Left kidney (tissue), 8 donors: ENCODE measurements at places on chromosomes 2 and 18. TPM values are rescaled to one million over a fixed set of nuclear protein-coding genes. Genes with fewer than 3 reads are reported as not detected.

The ACMSD gene
- 43.9 TPM for polyA plus RNA-seq

GRCh38 chr2:100039291-100039980 is 103.0 kb downstream of the AFF3 start:
- no peak for DNase-seq

GRCh38 chr2:237408335-237409000 is 5.5 kb downstream of the COL6A3 start:
- DNase-seq, result no peak

- no peak for DNase-seq
Measured at GRCh38 chr2:142973160-142973821, 95.8 kb downstream of the KYNU start.

- DNase-seq, result no peak
Measured at GRCh38 chr18:22098563-22098989, 70.8 kb upstream of the GATA6 start.

DNA sequence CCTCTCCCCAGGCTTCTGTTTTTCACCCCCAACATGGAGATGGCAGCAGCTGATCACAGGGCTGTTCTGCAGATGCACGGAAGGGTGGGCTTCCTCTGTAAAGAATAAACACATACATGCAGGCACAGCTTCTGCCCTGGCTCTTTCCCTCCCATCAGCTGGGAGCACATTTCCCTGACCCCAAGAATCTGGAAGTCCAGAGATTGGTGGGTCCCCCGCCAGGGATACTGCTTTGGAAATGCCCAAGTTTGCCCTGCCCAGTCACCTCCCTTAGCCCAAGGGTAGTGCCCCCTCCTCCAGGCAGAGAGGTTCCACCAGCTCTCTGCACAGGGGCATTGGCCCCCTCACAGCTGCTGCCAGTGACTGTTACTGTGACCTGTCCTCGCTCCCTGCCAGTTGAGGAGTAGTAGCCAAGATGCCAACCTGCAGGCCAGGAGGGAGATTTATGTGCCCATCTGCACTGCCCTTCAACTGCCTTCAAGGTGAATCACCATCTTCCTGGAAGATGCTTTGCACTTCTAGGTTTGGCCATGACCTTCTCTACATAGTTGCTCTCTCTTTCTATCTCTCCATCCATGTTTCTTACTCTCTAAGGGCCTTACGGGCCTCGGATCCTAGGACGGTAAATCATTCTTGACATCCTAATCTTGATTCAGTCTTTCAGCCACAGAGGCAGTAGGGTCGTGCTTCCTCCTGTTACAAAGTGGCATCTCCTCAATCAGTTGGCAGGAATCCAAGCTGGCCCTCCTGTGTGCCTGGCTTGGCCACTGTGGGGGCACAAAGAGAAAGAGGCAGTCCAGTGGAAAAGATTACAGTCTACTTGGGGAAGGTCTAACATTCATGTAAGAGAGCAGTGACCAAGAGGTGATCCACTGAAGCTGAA is 121.8 kb downstream of the CTIF start:
- no peak for DNase-seq

DNA sequence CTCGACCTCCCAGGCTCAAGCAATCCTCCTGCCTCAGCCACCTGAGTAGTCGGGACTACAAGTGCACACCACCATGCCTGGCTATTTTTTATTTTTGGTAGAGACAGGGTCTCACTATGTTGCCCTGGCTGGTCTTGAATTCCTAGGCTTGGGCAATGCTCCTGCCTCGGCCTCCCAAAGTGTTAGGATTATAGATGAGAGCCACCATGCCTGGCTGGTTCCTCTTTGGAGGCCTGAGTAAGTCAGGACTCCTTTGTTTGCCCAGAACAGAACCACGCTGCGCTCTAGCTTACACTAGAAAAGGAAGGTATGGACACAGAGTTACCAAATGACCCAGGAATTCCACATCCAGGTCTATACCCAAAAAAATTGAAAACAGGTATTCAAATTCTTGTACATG is 135.9 kb upstream of the SLC1A4 start:
- DNase-seq, result no peak

- no peak for DNase-seq
Measured at GRCh38 chr2:109080757-109081156, 48.2 kb upstream of the SH3RF3 start.

GRCh38 chr2:197504000-197504399 is 3.8 kb downstream of the HSPE1 start:
- DNase-seq, result no peak

The ALPG gene
- not detected for polyA plus RNA-seq

The RGPD3 gene
- polyA plus RNA-seq, result 0.12 TPM

DNA sequence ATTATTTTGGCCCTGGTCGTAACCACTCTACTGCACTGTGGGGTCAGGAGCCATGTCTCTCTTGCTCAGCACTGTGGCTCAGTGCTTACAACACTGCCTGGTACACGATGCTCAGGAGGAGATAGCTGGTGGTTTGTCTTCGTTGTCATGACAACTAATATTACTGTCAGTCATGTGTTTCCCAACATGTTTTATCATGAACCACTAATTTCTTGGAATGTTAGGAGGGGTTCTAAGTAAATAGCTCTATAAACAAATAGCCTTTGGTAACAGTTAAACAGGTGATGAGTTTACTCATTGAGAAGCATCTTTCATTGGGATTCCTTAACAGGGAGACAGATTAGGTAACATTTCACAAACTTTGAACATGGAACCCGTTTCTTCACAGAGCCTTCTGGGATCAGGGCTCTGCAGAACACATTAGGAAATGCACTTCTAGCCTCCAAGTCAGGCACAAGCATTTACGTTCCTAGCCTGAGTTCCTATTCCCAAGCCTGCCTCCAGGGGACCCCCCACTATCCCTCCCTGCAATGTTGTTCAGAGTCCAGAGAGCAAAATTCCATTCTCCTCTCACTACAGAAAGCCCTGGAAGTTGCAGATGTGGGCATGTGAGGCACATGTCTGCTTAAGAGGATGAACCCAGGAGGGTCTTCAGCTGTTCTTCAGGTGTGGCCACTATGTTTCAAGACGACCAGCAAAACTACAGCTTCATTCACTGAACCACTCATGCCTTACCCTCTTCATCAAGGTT is 6.4 kb upstream of the RBM44 start:
- no peak for DNase-seq

- no peak for DNase-seq
Measured at GRCh38 chr18:9562584-9562983, 51.8 kb downstream of the PPP4R1 start.

The TANC1 gene
- 64.8 TPM for polyA plus RNA-seq

The IFIH1 gene
- 6.1 TPM for polyA plus RNA-seq

The RAPGEF4 gene
- polyA plus RNA-seq, result 13.4 TPM

- DNase-seq, result no peak
Measured at GRCh38 chr2:6826081-6826913, 39.4 kb downstream of the CMPK2 start.

DNA sequence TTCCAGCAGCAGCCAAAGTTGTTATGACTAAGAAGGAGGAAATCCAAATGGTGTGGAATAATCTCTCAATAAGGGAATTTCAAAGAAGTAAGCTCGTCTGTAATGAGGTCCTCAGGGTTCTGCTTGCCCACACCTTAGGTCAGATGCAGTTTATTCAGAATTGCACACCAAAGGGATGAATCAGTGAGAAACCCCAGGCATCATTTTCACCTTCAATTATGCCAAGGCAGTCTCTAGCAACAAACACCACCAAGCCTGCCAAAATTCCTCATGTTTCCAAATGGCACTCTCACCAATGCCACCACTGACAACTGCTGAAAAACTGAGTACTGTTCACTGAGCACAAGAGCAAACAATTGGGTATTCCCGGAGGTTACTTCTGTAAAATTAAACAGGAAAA is 43.6 kb downstream of the KCNG3 start:
- no peak for DNase-seq

The CDH7 gene
- polyA plus RNA-seq, result 17.2 TPM

The SULT1C2 gene
- polyA plus RNA-seq, result 89.6 TPM

The DSG2 gene
- polyA plus RNA-seq, result 55.9 TPM

- no peak for DNase-seq
Measured at GRCh38 chr2:217513258-217513657, 489.5 kb downstream of the TNS1 start.

The ACTG2 gene
- polyA plus RNA-seq, result 0.40 TPM

The SEPTIN2 gene
- 675 TPM for polyA plus RNA-seq

The MPP4 gene
- 0.47 TPM for polyA plus RNA-seq

The UGT1A3 gene
- not detected for polyA plus RNA-seq

DNA sequence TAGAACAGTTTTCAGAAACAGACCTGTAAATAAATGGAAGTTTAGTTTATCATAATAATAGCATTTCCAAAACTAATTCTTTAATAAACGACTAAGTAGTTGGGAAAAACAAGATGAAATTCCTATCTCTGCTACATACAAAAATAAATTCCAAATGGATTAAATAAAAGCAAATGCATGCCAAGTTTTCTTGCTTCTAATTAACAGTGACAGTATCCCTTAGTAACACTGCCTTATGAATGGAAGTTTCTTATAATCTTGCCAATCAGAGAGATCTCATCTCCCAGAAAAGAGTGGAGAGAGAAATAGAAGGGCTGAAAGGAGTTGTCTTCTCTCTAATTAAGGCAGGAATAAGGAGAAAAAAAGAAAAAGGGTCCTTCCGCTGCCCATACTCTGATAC is 133.9 kb downstream of the GFPT1 start:
- no peak for DNase-seq

GRCh38 chr2:27091746-27092695 is 5.4 kb downstream of the KHK start:
- DNase-seq, result no peak

- DNase-seq, result no peak
Measured at GRCh38 chr2:109549016-109549590, 64.7 kb downstream of the SEPTIN10 start.

GRCh38 chr2:55976681-55977080 is 53.1 kb upstream of the EFEMP1 start:
- DNase-seq, result no peak

DNA sequence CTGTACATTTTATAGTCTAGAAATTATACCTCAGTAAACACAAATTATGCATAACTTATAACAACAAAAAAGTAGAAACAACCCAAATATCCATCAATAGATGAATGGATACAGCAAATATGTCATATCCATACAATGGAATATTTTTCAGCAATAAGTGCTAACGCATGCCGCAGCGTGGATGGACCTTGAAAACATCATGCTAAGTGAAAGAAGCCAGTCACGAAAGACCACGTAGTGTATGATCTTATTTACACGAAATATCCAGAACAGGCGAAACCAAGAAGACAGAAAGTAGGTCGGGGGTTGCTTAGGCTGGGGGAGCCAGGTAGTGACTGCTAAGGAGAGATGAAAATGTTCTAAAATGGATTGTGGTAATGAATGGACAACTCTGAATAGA is 167.1 kb upstream of the MYCN start:
- no peak for DNase-seq

DNA sequence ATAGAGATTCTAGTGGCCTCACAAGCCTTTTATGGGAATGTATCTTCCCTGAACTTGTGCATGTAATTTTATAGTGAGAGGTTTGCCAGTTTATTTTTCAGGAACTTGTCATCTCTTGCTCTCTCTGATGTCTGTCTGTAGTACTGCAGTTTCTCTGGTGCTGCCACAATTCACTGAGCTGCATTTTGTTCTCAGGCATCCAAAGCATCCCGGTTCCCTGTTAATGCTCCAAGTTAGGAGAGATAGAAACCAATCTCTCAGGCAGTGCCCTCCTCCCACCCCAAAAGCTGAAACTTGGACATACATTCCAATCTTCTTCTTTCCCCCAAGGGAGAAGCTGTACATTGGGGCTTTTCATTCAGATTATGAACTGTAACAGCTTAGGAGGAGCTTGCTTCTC is 30.1 kb upstream of the GRB14 start:
- DNase-seq, result no peak
